ENCODE measurements at places on chromosomes 7 and 10. TPM values are rescaled to one million over a fixed set of nuclear protein-coding genes. Genes with fewer than 3 reads are reported as not detected.

SPDYE1 gene
- not detected for total RNA-seq

MYH16 gene
- total RNA-seq: 0.64 TPM

TMEM130 gene
- not detected for total RNA-seq

LIPF gene
- not detected for total RNA-seq

OPALIN gene
- not detected for total RNA-seq

RTKN2 gene
- total RNA-seq: 0.27 TPM

SMO gene
- total RNA-seq: 9.1 TPM

MALRD1 gene
- total RNA-seq: not detected

SPAG6 gene
- not detected for total RNA-seq

SLC13A4 gene
- not detected for total RNA-seq
